ENCODE measurements at places on chromosomes 16 and 17. TPM values are rescaled to one million over a fixed set of nuclear protein-coding genes. Genes with fewer than 3 reads are reported as not detected.

The ZNF469 gene
- total RNA-seq: 1.6 TPM

The SLC5A11 gene
- under 0.01 TPM for total RNA-seq

The ORMDL3 gene
- 21.4 TPM for total RNA-seq

The WSCD1 gene
- 63.7 TPM for total RNA-seq

The KRTAP2-3 gene
- not detected for total RNA-seq

The CCDC154 gene
- under 0.01 TPM for total RNA-seq

The HOXB3 gene
- 5.8 TPM for total RNA-seq

Measured in epithelial cell of umbilical artery (primary cell).